Stimulated activated CD8-positive, alpha-beta memory T cell treated with anti-CD3 and anti-CD28 coated beads, Interleukin-7, amount 100 ng/mL, for 1 hour (primary cell): ENCODE measurements at places on chromosomes 6 and 20.

DNA sequence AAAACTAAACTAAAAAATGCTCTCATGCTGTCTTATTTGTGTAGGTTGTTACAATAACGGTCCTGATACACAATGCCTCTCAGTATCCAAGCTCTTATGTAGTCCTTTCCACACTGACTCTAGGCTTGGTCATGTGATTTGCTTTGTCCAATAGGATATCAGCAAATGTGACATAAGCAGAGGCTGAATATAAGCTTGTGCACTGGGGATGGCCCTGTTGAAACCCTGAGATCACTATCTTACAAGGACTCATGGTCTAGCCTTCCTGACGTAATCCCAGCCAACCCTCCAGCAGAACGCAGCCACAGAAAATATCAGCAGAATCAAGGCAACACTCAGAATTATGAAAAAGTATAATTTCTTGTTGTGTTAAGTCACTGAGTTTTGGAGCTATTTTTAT, 145.1 kb upstream of the CCN2 start:
- DNase-seq: no peak

DNA sequence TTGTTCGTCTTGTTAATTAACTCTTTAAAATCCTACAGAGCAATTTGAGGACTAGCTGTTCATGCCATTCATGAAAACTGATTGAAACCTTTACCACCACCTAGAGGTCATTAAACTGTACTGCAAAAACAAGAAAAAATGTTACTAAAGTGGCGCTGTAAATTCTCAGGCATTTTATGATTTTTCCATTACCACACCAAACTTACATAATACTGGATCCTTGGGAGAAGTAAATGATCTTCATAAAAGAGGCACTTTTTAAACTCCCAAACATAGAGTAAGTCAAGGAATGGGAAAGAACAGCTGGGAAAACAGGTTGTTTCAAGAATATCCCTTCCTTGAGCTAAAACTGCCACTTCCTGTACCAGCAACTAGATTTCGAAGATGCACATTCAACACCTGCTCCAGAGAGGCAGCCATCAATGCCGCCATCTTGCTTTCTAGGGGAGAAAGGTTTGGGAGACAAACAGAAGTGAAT, 54.3 kb downstream of the MYLIP start:
- no peak for DNase-seq

GRCh38 chr20:61582196-61582923, 330.3 kb downstream of the CDH4 start:
- DNase-seq: no peak

- DNase-seq: no peak
Observed at GRCh38 chr6:7730784-7731227, 4.9 kb downstream of the BMP6 start.

- DNase-seq: no peak
Observed at GRCh38 chr6:89022798-89023197, 57.8 kb upstream of the PNRC1 start.

- no peak for DNase-seq
Observed at GRCh38 chr6:51936531-51937290, 150.7 kb downstream of the PKHD1 start.

GRCh38 chr6:88532241-88532860, 366.2 kb upstream of the CNR1 start:
- no peak for DNase-seq
